Dermis microvascular lymphatic vessel endothelial cell (primary cell): ENCODE measurements at places on chromosomes 4 and X. TPM values are rescaled to one million over a fixed set of nuclear protein-coding genes. Genes with fewer than 3 reads are reported as not detected.

DNA sequence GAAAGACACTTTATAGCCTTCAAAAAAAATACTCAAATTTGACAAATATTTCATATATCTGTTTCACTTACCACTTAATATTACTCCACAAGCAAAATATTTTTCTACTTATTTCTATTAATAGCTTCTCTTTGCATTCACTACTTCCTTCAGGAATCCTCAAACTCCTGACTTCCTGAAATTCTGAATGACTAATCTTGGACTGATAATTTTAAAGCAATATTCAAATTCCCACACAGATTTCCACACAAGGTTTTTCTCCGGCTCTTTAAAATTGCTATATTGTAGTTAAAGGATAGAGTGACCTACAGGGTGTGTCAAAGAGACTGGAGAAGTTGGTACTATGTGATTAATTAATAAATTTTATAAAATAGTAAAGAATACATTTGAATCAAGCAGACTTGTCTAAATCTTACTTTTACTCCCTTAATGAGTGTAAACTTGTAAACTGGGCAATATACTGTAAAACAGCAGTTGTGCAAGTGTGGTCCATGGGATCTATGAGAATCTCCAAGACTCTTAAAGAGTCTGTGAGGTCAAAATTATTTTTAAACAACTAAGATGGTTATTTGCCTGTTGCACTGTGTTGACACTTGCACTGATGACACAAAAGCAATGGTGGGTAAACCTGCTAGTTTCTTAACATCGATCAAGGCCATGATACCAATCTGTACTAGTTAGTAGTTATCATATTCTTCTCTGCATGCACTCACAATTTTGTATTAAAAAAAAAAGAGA lies 44.5 kb downstream of the ANKRD17 start:
- peak; percentile 68 for DNase-seq

DNA sequence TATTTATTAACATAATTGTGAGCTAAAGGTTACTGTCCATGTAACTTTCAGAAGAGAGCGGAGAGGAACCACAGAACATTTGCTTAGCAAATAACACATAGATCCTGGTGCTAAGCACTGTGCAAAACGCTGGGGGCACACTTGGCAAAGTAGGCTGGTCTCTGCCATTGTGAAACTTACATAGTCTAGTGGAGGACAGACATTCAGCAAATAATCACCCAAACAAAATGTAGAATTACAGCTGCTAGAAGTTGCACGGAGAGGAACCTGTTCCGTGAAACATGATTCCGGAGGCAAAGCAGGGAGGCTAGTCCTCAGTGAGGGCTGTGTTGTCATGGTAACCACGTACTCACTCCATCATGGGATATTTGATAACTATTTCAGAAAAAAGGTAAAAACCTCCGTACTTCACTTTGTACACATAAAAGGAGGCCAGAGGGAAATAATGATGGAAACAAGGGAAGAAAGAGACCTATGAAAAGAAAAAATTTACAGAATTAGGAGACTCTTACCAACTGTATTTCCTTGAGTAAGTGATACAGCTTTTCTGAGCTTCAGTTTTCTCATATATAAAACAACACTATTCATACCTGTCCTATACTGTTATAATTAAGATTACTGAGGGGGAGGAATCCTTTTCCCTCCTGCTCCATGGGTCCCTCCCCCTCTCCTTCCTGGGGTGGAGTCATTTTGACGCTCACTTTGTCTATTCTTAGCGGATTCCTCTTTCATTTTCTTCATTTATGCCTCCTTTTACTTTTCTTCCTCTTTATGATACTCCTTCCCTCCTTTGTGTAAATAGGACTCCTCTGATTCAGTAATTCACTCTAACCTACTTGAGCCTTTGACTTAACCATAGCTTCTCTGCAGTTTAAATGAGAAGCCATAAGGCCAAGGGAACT lies 825 bp upstream of the RASGEF1B start:
- DNase-seq = peak; percentile 34

GRCh38 chr4:95764961-95765360 lies 74.9 kb upstream of the PDHA2 start:
- no peak for DNase-seq

DNA sequence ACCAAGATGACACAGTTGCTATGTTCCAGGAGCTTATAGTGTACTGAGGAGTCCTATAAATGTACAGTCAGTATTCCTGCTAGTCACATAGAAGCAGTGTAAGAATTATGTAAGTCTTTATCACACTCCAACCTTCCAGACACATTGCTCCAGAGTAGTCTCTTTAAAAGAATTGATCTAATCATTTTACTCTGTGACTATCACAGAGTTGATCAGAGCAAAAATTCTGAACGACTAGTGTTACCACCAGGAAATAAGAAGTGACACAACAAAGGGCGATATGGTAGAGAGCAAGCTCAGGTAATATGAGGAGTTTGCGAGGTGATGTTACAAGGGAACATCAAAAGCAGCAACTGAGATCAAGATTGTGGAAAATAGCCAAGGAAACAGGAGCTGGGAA lies 9.0 kb upstream of the HPF1 start:
- no peak for DNase-seq

BEX4 gene
- 15.5 and 20.2 TPM in 2 replicates for total RNA-seq

GRCh38 chr4:90187148-90187884 lies 60.1 kb downstream of the CCSER1 start:
- DNase-seq = no peak

DNA sequence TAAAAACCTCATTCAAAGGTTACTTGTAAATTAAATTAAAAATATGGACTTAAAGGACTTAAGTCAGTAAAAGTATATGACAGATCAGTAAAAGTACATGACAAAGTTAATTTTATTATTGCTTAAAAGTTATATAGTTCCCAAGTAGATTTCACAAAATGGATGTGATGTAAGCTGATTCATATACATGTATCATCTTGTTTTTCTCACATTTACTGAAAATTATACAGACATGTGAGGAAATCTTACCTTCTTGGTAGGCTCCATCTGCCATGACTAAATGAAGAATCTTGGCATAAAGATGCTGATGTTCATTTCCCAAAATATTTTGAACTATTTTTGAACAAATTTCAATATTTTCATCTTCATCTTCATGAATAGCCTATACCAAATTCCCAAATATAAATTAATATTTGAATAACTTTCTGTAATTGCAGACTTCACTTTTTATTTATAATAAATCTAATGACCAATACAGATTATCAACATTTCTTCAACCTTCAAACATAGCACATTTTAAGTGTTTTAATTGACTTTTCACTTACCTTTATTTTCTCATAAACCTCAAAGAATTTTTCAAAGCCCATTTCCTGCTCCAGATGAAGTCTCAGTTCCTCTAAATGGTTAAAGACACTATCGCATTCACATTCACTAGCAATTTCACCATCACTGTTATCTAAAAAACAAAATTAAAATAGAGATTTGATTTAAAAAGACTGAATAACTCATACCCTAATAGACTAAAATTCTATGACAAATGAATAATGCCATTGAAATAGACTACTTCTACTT lies 129.4 kb upstream of the SH3RF1 start:
- DNase-seq = no peak

DNA sequence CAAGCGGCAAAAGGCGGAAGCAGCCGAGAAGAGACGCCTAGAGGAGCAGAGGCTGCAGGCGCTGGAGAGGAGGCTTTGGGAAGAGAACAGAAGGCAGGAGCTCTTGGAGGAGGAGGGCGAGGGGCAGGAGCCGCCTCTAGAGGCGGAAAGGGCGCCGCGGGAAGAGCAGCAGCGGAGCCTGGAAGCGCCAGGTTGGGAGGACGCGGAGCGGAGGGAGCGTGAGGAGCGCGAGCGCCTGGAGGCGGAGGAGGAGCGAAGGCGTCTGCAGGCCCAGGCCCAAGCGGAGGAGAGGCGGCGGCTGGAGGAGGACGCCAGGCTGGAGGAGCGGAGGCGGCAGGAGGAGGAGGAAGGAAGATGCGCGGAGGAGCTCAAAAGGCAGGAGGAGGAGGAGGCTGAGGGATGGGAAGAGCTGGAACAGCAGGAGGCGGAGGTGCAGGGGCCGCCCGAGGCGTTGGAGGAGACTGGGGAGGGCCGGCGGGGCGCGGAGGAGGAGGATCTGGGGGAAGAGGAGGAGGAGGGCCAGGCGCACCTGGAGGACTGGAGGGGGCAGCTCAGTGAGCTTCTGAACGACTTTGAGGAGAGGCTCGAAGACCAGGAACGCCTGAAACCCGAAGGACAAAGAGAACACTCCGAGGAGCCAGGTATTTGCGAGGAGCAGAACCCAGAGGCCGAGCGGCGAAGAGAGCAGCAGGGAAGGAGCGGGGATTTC lies 72.9 kb downstream of the AASDH start:
- no peak for DNase-seq

GRCh38 chrX:137245183-137245582 lies 211.4 kb upstream of the GPR101 start:
- DNase-seq = no peak

GRCh38 chrX:78923198-78924015 lies 21.8 kb upstream of the P2RY10 start:
- DNase-seq = no peak

- no peak for DNase-seq
Measured at GRCh38 chr4:99960648-99961047, 10.6 kb upstream of the H2AZ1 start.

DNA sequence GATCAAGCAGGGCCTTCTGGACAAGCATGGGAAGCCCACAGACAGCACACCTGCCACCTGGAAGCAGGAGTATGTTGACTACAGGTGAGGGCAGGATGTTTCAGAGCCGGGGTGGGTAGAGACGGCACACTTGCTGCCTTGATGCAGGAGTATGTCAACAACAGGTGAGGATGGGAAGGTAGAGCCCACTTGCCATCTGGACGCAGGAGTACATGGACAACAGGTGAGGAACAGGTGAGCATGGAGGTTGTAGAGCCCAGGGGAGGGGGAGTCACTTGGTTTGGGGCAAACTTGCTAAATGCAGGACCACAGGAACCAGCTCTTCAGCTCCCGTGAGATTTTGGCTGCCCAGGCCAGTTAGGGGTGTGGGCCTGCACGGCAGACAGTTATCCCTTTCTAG lies 12.0 kb downstream of the DKC1 start:
- DNase-seq = no peak

DNA sequence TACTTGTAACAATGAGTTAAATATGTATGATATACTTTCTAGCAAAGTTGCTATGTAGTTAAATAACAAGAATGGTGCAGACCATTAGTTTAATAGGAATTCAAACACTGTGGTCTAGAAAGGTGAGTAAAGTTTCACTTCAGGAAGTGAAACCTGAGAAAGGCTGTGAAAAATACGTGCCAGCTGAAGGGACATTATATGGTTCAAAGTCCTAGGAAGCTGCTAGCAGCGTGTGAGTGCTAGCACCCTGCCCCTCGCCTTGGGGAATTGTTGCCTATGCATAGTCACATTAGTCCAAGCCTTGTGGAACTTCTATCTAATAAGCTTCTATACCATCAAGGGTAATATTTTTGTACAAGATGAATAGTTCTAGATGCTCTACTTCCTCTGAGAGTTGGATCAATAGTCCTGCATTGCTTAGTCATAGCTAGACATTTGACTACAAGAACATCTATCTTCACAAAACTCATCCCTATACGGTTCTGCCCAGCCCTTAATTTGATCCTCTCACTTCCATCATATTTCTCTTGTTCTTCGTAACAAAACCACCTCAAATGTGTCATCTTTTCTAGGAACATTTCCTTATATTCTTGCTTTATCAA lies 45.8 kb upstream of the ARSJ start:
- no peak for DNase-seq

GRCh38 chr4:135485371-135485770 lies 1283.8 kb upstream of the PABPC4L start:
- DNase-seq = no peak

- no peak for DNase-seq
Measured at GRCh38 chr4:183468210-183469095, 24.0 kb downstream of the CDKN2AIP start.

- no peak for DNase-seq
Measured at GRCh38 chrX:8042304-8042703, 115.1 kb upstream of the PNPLA4 start.

SPANXA1 gene
- total RNA-seq = not detected in 2 replicates

GRCh38 chr4:140136509-140136908 lies 17.5 kb downstream of the MAML3 start:
- DNase-seq = no peak

- no peak for DNase-seq
Measured at GRCh38 chr4:61309616-61310015, 109.5 kb downstream of the ADGRL3 start.

DNA sequence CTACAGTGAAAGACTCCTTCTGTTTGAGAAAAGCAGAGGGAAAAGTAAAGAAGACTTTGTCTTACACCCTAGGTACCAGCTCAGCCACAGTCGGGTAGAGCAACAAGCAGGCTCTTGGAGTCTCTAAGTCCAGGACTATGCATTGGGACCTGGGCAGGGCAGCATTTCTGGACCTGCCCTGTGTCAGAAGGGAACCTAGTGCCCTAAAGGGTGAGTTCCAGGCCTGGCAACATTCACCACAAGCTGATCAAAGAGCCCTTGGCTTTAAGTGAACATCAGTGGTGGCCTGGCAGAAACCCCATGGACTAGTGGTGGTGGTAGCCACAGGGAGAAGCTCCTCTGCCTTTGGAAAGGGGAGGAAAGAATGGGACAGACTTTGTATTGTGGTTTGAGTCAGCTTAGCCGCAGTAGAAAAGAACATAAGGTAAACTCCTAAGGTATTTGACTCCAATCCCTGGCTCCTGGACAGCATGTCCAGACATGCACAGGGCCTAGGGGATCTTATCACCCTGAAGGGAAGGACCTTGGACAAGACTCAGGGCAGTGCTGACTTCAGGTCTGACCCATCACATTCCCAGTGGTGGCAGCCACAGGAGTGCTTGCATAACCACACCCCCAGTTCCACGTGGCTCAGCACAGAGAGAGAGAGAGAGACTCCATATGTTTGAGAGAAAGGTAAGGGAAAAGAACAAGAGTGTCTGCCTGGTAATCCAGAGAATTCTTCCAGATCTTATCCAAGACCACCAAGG lies 32.6 kb downstream of the CCDC158 start:
- DNase-seq = no peak

HADH gene
- total RNA-seq = 7.3 and 7.5 TPM in 2 replicates

CLCN4 gene
- total RNA-seq = 5.4 and 6.3 TPM in 2 replicates

AGA gene
- 28.2 and 34.0 TPM in 2 replicates for total RNA-seq

DNA sequence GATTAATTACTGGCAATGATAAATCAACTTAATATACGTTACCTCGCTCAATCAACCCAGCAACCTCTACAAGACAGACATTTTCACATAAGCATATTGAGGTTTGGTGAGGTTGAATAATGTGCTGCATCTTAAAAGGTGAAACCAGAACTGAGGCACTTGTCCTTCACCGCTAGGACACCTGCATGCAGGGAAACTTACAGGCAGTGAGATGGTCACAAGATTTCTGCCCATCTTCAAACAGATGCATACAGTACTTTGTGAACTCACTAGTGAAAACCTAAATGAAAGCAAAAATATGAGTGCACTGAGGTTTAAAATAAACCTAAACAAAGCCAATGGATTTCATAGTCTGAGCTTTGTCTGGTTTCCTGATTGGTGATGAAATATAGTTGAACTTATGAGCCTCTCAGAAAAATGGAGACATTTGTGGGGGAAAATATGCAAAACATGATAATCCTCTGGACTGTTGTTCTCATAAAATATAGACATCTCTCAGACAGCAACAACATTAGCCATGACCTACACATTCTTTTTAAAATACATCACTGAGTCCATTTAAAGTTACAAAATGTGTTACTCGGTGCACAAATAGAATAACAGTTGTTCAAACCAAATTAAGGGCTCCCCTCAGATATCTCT lies 20.9 kb upstream of the PRSS12 start:
- DNase-seq = no peak

GRCh38 chr4:27057053-27057452 lies 196.4 kb downstream of the STIM2 start:
- no peak for DNase-seq
